Kidney glomerular epithelial cell (primary cell): ENCODE measurements at places on chromosomes 4 and X.

DNA sequence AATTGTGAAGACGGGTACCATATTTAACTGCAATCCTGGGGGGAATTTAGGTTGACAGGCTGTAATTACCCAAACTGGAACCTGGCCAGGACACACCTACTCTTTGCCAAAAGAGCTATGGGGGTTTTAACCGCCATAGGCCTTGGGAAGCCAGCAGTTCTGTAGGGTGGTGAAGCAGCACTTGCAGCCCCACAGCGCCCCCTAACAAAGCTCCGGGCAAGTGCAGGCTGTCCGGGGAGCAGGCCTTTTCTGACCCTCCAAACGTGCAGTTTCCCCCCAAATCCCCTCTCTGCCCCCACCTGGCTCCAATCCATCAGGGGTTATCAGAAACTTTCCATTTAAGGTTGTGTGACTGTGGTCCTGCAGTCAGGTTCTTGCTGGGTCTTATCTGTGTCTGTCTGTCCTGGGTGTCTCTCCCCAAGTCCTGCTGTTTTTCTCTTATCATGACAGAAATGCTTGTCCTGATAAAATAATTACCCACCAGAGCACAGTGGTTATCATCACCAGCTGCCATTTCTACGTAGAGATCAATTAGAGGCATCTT lies 350.9 kb downstream of the MID1IP1 start:
- DNase-seq: no peak

DNA sequence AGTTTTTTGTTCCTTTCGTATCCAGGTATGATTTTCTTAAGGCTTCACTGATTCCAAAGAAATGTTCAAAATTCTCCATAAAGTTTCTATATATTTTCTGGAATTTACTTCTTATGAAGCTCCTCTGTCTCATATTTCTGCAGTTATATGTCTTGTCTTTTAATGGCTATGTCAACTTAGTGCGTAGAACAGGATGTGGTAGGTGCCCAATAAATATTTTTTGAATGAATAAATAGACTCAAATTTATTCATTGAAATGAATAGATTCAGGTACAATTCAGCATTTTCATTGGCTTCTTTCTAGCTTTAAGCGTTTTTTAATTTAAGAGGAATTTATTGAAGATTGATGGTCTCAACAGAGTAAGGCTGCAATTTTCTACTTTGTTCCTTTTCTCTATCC lies 231.9 kb upstream of the BOD1L1 start:
- no peak for DNase-seq

- no peak for DNase-seq
Measured at GRCh38 chr4:3345384-3345783, 52.6 kb downstream of the RGS12 start.

- no peak for DNase-seq
Measured at GRCh38 chr4:80196922-80197573, at the start of gene PRDM8. Gene PRDM8, plus strand, starts transcription at chr4:80197503. Its CDS starts 2,578 bp downstream, at chr4:80200081.

- DNase-seq: no peak
Measured at GRCh38 chr4:7144374-7145290, 47.7 kb upstream of the SORCS2 start.

DNA sequence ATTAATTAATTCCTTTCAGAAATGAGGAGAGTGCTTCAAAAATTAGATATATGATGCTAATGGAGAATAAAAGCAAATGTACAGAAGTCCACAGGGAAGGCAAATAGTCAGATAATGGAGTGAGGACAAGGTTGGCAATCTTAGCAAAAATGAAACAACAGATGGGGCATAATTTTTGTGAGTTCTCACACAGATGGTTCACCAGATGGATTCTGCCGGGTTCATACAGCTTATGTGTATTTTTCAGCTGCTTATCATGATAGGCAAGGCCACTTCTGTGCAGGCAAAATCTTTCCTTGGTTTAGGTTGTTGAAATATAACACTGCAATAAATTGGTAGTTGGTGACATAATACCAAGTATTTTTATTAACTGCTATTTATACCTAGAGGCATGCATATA lies 1539.0 kb upstream of the IGFBP7 start:
- no peak for DNase-seq

GRCh38 chr4:83248486-83248885 lies 36.1 kb downstream of the COQ2 start:
- DNase-seq: no peak

- DNase-seq: no peak
Measured at GRCh38 chr4:156830351-156830750, 141.2 kb downstream of the PDGFC start.

DNA sequence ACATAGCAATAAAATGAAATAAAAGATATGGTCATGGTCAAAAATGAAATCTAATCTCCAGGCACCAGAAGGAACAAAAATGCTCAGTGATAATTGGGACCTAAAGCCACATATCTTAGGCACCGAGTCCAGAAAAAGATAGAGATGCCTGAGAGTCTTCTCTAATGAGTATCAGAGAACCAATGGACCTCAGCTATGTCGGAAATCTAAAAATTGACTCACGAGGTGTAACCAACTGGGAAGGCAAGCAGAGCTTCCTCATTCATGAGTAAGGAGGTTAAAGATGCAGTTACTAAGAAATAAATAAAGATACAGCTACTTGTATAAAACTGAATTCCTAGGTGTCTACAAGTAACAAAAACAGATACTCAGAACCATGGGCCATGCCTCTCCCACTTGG lies 72.1 kb downstream of the KLHL34 start:
- no peak for DNase-seq

- DNase-seq: no peak
Measured at GRCh38 chrX:106621836-106622235, 10.1 kb downstream of the RADX start.

DNA sequence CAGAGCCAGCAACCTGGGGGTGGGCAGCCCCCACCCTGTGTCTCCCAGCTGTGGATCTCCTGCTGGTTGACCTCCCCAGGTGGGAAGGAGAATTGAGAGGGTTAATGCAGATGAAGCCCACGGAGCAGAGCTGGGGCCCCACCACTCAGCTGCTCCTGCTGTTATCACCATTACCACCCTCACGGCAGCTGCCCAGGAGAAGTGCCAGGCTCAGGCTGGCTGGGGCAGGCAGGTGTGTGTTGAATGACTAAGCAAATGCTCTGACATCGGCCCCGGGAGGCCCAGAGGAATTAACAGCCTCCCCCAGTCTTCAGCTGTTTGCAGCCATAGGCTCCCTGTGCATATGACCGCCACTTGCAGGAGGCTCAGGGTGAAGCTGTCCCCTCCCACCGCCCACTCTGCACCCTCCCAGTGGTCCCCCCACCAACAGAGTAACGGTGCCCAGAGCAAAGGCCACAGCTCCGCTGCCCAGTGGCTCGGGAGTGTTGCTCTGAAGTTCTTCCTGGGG lies 133.8 kb downstream of the CPZ start:
- no peak for DNase-seq

- DNase-seq: no peak
Measured at GRCh38 chr4:180028682-180029081, 2214.5 kb upstream of the TENM3 start.

DNA sequence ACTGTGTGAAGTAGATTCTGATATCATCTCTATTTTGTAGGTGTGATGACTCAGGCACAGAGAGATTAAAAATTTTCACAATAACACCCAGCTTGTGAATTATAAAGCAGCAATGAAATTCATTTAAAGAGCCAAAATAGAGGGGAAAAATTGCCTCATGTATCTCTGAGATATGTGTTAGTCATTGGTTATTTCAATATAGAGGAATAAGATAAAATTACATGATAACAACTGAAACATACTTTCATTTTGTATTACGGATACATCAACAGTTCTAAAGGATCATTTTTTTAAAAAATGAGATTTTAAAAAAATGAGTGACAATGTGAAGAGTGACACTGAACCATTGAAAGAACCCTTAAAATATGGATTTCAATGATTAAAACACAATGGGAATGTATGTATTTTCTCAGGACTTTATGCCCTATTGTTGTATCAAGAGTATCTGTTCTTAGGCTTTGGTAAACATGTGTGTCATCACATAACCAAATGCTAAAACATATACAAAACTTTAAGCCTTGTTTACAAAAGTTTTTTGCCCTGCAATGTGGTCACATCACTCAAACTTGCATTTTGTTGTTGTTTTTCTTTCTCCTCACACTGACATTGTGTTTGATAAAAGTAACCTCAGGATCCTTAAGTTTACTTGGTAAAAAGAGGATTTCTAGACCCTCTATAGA lies 221.3 kb downstream of the ANTXR2 start:
- DNase-seq: no peak

GRCh38 chr4:163391756-163392155 lies 48.1 kb downstream of the NPY5R start:
- DNase-seq: no peak
